Sigmoid colon (tissue), 7 donors: ENCODE measurements at places on chromosomes 11 and 22. TPM values are rescaled to one million over a fixed set of nuclear protein-coding genes. Genes with fewer than 3 reads are reported as not detected.

HBE1 gene
- total RNA-seq = not detected

PRR5L gene
- 11.9 TPM for total RNA-seq

ANKK1 gene
- not detected for total RNA-seq

NOL12 gene
- total RNA-seq = 11.2 TPM

SLC17A6 gene
- not detected for total RNA-seq

CAPN5 gene
- total RNA-seq = 4.1 TPM

TRIM49D1 gene
- total RNA-seq = not detected

C2CD3 gene
- 18.9 TPM for total RNA-seq

SCGB2A2 gene
- not detected for total RNA-seq

CD248 gene
- 5.8 TPM for total RNA-seq

PRAME gene
- 0.16 TPM for total RNA-seq

MPZL2 gene
- 8.6 TPM for total RNA-seq

B3GAT1 gene
- total RNA-seq = not detected

FBXO3 gene
- 51.3 TPM for total RNA-seq

PACS1 gene
- 75.9 TPM for total RNA-seq

GRCh38 chr11:3669742-3670183 is 1.4 kb downstream of the CHRNA10 start:
- no peak for DNase-seq

DNA sequence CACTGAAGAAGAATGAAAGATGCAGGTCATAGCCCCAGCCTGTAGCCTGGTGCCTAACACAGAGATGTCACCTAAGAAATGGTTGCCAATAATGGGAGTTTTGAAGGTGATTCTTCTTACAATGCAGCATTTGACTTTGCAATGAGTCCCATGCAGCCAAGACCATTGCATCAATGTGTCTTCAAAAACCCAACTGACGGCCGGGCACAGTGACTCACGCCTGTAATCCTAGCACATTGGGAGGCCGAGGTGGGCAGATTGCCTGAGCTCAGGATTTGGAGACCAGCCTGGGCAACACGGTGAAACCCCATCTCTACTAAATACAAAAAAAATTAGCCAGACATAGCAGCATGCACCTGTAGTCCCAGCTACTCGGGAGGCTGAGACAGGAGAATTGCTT is 89.3 kb upstream of the ASPHD2 start:
- DNase-seq = peak; percentile 21

DNA sequence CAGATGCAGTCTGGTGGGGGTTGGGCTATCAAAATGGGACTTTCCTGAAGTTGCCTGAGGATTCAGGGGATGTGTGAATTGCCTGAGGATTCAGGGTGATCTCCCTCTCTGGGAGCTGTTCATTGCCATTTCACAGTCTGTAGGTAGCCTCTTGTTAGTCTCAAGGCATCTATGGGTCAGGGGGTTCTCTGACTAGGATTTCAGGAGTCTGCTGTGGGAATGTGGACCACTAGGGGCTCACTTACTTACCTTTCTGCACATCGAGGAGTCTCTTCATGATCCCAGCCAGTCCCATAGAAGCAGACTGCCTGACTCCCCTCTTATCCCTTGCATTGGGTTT is 54.0 kb downstream of the KCNQ1OT1 start:
- DNase-seq = no peak

DNA sequence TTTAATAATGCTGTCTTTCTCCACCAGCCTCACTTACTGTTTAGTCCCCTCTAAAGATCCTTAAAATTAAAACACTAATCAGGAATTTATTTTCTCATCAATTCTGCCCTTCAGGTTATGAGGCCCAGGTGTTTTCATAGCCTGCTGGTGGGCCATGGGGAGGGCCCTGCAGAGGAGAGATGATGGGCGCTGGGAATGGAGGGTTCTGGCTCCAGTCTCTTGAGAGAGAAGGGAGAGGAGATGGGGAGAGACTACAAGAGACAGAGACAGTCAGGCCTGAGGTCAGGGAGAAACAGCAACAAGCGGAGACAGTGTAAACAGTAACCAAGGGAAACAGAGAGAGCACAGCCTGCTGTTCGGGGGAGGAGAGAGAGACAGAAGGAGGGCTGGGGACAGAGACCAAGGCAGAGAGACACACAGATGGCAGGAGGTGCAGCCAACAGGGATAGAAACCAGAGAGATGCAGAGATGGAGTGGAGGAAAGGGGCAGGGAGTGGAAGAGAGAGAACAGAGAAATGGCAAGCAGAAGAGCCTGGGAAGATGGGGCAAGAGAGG is 187.3 kb upstream of the SYT13 start:
- DNase-seq = peak; percentile 20

GRCh38 chr11:119709638-119710346 is 19.2 kb downstream of the NECTIN1 start:
- DNase-seq = no peak

- DNase-seq = no peak
Observed at GRCh38 chr11:71913756-71914526, 14.5 kb downstream of the XNDC1N start.

DNA sequence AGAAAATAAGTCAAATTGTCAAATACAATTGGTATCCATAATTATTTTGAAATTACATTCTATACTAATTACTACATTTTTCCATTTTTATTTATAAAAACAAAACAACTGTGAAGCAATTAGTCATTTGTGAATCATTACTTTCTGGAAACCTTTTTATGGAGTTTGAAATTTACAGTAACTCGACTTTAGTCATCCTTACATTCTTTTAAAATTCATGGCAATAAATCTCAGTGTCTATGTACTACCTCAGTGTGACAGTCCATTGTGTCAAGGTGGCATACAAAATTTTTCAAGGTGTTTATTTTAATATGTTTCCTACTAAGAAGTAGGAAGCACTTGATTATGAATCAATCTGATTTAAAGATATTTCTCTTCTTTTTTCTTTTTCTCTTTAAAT is 1949.4 kb upstream of the RAG2 start:
- DNase-seq = no peak

- no peak for DNase-seq
Observed at GRCh38 chr11:14327116-14327515, 31.9 kb downstream of the RRAS2 start.

GRCh38 chr11:27370374-27370773 is 7.4 kb upstream of the CCDC34 start:
- no peak for DNase-seq

GRCh38 chr22:19497245-19497644 is 17.5 kb downstream of the CDC45 start:
- no peak for DNase-seq

DNA sequence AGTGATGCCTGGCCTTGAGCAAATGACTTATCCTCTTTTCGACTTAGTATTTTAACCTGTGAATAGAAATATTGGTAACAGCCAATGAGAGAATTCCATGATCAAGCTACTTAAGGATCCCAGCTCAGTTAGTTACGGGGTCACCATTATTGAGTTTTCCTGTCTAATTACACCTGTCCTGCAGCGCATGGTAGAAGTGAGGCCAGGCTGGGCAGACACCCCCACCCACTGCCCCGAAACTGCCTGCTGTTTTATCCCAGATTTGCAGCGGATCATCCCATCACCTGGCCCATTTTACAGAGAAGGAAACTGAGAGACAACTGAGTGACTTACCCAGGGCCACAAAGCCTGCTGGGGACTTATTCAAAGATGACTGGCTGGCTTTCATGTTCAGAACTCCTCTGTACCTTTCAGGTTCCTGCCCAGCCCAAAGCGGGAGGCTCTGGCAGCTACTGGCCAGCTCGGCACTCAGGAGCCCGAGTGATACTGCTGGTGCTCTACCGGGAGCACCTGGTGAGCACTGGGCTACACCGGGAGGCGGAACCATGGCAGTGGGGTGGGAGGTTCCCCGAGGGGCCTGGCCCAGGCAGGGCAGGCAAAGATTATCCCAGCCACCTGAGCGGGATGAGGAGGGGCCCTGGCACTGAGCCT is 1.4 kb downstream of the MUS81 start:
- DNase-seq = peak; percentile 70

DNA sequence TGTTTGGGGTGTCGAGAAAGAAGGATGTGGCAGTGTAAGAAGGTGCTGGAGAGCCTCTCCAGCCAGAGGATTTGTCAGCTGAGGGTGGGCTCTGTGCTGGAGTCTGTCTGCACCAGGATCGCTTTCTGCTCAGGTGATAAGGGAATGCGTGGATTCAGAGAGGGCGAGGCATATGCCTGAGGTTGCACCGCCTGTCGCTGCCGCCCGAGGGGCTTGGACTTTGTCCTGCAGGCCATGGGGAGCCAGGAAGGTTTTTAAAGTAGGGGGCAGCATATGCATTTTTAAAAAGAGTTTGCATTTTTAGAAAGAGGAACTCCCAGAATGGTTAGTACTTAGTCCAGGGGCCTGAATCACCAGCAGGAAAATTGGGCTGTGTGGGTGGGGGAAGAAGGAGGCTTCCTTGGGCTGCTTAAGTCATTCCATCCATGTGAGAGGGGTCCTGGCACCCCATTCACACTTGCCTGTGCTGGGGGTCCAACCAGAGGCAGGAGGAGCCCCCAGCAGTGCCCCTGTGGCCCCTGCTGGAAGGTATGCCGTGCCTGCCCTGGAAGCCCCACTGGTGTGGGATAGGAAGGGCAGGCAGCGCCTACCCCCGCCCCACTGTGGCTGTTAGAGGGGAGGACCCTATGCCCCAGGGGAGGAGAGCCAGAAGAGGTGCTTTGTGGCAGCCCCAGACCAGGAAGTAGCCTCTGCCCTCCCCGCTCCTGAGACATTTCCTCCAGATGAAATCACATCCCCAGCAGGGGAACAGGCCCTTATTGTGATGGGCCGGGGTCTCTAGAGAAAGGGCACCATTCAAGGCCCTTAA is 35.8 kb upstream of the MYRF start:
- DNase-seq = no peak

GRCh38 chr22:27545085-27545484 is 256.5 kb downstream of the MN1 start:
- no peak for DNase-seq

- no peak for DNase-seq
Observed at GRCh38 chr11:72784662-72785061, 9.2 kb downstream of the STARD10 start.

- no peak for DNase-seq
Observed at GRCh38 chr22:19984851-19985811, 31.5 kb downstream of the ARVCF start.

GRCh38 chr11:16293204-16293681 is 63.1 kb downstream of the SOX6 start:
- DNase-seq = no peak

GRCh38 chr11:117862019-117862725 is 14.3 kb downstream of the FXYD6 start:
- DNase-seq = peak; percentile 66

DNA sequence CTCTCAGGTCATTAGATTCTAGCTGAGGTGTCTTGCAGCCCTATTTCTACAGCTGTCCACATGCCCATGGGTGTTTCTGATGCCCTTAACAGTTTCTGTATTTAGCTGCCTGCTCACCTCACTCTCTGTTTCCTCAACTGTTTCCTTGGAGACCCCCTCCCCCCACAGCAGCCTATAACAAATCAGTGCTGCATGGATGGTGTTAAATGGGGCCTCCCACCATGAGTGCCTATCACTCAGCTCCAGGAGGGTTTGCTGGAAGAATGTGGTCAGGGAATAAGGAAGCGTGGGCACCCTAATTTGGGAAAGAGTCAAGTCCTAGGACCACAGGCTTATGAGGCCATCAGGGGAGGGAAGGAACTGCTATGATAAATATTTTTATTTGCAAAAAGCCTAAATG is 8.6 kb downstream of the KLHL35 start:
- DNase-seq = no peak

GRCh38 chr22:49825436-49825835 is 2.2 kb downstream of the BRD1 start:
- DNase-seq = no peak

GRCh38 chr11:64643920-64644646 is 53.1 kb downstream of the SLC22A12 start:
- DNase-seq = no peak

- no peak for DNase-seq
Observed at GRCh38 chr11:58731819-58732218, at the start of gene GLYAT. Gene GLYAT, minus strand, starts transcription at chr11:58731943. Its CDS starts 7,447 bp downstream, at chr11:58724496.

DNA sequence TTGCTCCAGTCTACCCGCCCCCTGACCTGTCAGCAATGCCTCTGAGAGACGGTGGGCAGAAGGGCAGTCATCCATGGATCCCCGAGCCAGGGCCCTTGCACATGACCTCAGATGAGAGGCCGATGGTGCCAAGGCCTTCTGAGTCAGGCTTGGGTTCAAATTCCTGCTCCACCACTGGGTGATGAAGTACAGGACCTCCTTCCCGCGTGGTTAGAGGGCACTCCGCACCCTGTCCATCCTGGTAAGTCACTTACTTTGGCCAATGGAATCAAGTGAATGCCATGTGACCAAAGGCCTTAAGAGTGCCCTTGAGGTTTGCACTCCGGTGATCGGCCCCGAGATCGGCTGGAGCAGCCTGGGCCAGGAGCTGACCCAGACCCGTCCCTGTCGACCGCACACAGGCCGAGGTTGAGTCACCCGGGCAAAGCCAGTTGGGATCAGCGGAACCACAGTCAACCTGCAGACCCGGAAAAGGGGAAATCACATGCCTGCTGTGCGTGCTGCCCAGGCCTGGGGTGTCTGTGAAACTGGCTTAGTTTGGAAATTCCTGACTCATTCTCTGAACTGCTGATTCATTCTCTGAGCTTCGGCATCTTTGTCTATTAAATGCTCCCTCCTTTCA is 48.9 kb downstream of the RTL6 start:
- DNase-seq = no peak

GRCh38 chr11:88246696-88247095 is 71.5 kb upstream of the RAB38 start:
- DNase-seq = no peak

- DNase-seq = peak; percentile 42
Observed at GRCh38 chr11:133892584-133893380, 47.5 kb upstream of the SPATA19 start.

DNA sequence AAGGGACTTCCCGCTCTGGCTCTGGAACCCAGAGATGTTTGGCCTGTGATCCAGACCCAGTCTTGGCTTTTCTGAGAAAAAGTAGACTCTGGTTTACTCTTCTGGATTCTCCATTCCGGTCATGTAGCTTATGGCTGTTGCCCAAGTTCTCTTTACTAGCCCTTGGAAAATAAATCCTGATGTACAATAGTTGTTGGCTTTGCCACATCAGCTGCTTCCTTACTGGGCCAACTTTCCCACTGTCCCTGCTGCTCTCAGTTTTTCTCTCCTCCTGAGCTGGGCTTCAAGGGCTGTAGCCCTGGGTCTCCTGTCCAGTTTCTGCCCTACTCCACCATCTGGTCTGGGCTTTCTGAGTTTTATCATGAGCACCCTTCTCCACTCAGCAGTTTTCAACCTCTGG is 12.5 kb downstream of the PATZ1 start:
- no peak for DNase-seq
